Uterus (tissue), 4 donors: ENCODE measurements at places on chromosomes 2 and 18.
A peak's percentile ranks its signal among the peaks of the same experiment; 100 is the strongest.

- DNase-seq = no peak
Measured at GRCh38 chr18:67485655-67486054, 30.9 kb downstream of the DSEL start.

DNA sequence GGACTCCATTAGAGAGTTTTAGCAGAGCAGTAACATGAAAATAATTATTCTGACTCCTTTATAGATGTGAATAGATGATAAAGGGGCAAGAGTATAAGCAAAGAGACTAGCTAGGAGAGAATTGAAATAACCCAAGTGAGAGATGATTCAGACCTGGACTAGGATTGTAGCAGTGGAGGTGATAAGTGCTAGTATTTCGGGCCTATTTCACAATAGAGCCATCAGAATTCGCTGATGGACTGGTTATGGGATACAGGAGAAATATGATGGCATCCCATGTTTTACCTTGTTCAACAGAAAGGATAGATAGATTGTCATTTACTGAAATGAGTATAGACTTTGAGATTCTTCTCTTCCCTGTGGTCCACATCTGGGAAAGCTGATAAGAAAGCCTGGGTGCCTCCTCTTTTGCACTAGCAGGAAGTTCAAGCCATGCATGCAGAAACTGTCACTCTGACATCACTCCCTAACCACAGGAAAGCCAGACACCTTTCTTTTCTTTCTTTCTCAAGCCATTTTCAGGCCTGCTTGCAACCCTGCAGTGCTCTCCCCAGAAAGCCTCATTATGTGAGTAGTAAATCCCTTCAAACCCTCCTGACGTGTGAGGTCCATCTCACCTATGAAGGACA is 25.3 kb downstream of the DYNAP start:
- no peak for DNase-seq

DNA sequence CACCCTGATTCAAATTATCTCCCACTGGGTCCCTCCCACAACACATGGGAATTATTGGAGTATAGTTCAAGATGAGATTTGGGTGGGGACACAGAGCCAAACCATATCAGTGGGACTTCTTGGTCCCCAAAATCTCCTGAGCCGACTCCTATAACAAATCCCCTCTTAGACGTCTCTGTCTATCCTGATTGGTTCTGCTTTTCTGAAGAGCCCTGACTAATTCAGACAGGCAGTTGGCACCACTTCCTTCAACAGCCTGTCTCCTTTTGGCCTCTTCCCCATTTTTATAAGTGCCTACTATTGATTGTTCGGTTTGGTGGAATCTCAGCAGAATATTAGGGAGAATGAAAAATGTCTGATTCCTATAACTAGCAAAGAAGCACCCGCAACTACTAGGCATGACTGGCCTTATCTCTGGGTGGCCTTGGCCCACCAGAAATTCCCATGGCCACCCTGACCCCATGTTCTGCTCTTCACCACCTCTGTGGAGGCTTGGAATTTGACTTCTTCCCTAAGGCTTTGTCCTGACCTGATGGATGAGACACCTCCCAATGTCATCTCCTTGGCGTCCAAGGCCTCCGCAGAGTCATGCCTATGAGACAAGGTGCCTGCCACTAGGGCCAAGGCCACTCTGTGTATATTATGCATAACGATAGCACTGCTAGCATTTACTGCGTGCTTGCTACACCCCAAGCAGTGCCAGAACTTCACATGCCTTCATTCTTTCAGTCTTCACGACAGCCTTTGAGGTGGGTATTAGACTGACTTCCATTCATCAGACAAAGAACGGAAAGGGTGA is 218.9 kb upstream of the COPS8 start:
- no peak for DNase-seq

GRCh38 chr18:45275367-45276113 is 339.7 kb upstream of the SLC14A2 start:
- DNase-seq = no peak

GRCh38 chr2:56357655-56358295 is 174.0 kb downstream of the CCDC85A start:
- DNase-seq = no peak

DNA sequence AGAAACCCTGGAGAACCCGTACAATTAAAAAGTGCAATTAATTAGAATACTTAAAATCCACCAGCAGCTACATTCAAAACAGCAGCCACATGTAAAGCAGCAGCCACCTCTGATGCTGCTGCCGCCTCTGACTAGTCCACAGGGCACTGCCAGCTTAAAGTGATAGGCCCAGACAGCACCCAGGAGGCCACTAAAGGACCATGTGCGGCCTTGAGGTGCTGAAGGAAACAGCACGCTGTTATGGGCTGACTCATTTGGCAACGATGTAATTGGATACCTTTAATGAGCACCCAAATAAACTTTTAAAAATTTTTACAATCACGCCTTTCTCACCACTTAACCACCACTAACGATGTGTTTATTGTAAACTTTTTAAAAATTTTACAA is 209.3 kb upstream of the NCKAP5 start:
- no peak for DNase-seq

DNA sequence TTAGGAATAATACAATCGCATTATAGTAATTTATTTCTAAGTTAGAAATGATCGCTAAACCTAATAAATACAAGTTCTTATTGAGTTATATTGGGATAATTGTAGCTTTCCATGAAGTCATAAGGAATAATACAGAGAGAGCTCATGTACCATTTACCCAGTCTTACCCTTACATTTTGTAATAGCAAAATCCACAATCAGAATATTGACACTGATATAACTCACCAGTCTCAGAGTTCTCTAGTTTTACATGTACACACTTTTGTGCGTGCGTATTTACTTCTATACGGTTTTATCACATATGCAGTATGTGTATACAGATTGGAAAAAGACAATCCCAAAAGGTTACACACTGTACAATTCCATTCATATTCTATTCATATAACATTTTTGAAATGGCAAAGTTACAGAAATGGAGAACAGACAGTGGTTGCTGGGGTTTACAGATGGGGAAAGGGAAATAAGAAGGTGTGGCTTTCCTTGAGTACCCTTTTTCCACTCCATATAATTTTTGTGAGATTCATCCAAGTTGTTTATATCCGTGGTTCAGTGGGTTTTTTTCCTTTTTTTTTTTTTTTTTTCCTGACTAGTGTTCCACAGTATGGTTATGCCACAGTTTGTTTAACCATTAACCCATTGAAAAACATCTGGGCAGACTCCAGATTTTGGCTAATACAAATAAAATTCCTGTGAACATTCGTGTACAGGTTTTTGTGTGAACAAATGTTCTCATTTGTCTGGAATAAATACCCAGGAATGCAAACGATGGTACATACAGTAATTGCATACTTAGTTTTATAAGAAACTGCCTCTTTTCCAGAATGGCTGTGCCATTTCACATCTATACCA is 117.2 kb downstream of the HNMT start:
- no peak for DNase-seq

DNA sequence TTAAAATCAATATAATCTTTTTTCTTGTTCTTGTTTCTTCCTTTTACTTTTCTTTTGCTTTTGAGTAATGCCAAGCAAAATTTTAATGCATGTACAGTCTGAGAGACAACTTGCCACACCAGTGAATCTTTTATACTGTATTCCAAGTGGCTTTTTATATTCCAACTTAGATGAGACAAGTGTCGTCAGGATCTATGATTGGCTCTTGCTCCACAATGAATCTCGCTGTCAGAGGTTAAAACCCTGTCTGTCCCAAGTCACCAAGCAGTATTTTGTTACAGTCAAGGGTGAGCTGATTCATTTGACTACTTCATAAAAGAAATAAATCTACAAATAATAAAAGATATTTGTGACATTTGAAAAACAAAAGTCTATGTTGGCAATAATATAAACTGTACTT is at the start of gene MSTN:
MSTN (minus strand) TSS at position 129 of the 400 bp plus-strand sequence. CDS start 133 bp downstream, outside the sequence.
- DNase-seq = no peak

GRCh38 chr18:9707381-9708056 is 582 bp upstream of the RAB31 start:
- DNase-seq = peak; percentile 45

DNA sequence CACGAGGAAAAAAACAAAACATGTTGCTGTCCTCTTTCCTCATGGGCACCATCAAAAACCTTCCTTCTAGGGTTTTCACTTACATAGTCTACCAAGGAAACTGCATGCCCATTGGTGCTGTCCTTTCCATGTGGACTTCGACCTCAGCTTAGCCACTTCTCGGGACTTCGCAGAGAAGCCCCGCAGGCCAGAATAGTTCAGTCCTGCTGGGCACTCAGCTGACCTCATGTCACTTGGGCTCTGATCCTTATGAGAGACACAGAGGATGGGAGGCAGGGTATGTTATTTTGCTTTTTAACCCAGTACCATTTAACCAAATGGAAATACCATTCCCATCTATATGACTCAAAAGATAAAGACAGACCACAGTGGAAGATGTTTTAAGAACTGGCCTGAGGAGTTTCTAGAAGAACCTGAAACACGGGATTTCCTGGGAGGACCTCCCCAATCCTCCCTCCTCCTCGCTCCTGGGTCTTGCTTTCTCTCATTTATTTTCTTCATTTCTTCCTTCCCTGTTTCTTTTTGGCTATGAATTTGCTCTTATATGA is 28.4 kb downstream of the AAK1 start:
- DNase-seq = no peak

DNA sequence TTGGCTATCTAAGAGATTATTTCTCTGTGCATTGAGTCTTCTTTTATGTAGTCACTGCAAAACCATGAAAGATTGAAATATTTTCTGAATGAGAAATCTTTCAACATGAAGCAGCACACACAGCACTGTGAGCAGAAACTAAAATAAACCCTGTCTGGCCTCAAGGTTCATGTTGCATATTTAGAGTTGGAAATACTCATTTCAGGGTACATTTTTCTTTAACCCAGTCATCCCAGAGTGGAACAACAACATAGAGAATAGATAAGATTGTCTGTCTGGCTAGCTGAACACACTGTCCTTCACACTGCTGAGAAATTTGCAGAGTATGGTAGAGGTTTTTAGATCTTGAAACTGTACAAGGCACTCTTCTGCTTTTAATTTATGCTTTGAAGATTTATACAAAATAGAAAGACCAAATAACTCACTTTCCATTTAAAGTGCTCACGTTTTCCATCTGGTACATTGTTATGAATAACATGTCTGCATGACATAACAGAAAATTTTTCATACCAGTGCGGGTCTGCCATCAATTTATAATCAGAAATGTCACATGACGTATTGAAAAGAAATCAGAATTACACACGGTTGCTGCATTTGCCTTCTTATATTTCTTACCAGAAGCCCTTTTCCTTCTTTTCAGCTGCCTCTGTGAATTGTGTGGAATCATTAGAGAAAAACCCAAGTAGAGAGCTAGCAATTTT is 25.0 kb upstream of the FN1 start:
- no peak for DNase-seq

DNA sequence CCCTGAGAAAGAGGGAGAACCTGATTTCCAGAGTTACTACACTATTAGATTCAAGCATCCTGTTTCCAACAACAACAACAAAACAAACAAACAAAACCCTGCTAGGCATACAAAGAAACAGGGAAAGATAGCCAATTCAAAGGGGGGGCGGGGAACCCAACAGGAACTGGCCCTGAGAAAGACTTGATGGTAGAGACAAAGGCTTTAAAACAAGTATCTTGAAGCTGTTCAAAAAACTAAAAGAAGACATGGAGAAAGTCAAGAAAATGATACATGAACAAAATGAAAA is 147.1 kb downstream of the THADA start:
- no peak for DNase-seq

DNA sequence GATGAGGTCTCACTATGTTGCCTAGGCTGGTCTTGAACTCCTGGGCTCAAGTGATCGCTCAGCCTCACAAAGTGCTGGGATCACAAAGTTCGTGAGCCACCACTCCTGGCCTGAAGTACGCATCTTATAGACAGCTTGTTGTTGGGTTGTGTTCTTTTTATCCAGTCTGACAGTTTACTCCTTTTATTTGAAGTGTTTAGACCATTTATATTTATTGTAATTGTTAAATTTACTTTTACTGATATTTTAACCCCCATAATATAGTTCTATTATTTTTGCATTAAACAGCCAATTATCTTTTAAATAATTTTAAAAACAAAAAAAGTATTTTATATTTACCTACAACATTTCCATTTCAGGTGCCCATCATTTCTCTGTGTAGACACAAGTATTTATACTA is 303.0 kb upstream of the HDAC4 start:
- no peak for DNase-seq

GRCh38 chr2:105577762-105578161 is 166.9 kb upstream of the NCK2 start:
- DNase-seq = no peak

DNA sequence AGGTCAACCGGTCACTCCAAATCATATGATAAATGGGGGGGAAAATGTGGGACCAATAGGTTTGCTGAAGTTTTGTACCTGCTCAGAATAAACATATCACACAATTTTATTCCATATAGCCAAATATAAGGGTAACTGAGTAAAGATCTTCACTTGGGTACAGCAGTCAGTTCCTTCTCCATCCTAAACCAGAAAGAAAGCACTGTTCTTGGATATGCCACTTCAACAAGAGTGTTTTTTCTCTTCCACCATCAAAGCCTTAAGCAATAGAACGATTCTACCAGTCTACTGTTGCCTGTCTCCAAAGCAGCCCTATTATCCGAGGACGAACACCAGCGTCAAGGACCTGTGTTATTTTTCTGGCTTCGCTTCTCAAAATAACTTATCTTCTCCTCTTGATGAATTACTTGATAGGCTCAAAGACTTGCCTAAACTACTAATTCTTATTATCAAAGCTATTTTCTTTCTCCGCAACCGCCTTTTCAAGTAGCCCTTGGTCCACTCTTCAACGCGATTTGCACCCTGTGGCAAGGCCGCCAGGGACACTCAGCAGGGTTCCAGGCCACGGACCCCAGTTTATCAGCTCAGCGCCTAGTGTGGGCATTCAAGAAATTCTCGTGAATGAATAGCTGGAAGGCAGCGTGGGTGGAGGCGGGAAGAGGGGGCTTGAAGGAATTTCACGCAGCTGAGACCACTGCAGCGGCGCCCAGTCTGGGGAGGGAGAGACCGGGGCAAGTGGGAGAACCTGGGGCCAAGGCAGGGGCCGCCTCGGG is 646 bp downstream of the ALS2 start:
- DNase-seq = no peak

- no peak for DNase-seq
Measured at GRCh38 chr2:62573137-62573731, 67.2 kb upstream of the TMEM17 start.

DNA sequence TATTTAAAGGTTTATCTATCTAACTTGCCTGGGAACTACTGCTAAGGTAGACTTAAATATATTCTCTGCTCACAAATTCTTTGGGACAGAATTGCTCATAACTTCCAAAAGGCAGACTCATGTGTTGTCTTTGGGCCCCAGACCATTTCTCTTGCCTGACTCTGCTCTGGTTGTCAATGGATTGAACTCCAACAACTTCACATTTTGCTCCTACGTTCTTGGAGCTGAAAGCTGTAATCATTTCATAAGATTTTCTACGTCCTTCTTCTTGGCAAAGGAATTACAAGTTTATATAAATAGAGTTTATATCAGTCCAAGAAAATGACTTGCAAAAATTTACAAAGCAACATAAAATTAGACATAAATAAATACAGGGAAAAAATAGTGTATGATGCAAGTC is 32.9 kb upstream of the PPM1B start:
- DNase-seq = no peak

DNA sequence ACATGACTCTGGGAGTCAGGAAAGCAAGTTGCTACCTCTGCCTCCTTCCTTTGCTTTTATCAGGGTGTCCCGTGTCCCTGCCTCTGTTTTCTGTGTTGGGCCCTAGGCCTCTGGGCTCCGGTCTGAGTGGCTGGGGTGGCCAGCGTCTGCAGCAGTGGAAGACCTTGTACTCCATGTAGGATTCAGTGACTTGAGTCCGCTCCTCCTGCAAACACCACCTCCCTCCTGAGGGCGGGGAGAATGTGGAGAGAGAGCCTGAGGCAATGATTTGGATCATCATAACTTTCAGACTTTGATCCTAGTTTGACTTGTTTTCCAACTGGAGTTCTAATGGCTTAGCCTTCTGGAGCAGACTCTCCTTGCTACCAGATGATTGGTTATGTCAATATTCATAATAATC is 30.8 kb downstream of the ATP6V1C2 start:
- DNase-seq = no peak
